ENCODE measurements at places on chromosomes 7 and 10.

- no peak for DNase-seq
These were observed 7.6 kb upstream of the RAB11FIP2 start for GRCh38 chr10:118054383-118054782.

DNA sequence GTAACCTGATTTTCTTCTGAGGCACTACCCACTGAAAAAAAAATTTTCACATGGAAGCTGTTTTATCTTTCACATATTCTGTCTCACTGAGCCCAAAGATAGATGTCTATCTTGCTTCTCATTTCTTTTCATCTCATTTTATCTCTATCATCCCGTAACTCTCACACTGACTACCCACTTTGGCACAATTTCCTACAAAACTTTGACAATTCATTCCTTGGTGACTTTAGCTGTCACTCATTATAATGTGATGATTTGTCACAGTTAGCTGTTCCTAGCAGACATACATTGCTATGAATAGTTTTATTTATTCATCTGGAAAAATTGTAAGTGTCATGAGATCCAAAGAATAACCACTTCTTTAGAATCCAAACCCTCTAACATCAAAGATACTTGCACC is 589.9 kb upstream of the TEX47 start:
- DNase-seq: no peak

- no peak for DNase-seq
These were observed 131.3 kb upstream of the ZEB1 start for GRCh38 chr10:31187607-31188210.

- DNase-seq: no peak
These were observed 39.2 kb upstream of the CTTNBP2 start for GRCh38 chr7:117912421-117912820.

DNA sequence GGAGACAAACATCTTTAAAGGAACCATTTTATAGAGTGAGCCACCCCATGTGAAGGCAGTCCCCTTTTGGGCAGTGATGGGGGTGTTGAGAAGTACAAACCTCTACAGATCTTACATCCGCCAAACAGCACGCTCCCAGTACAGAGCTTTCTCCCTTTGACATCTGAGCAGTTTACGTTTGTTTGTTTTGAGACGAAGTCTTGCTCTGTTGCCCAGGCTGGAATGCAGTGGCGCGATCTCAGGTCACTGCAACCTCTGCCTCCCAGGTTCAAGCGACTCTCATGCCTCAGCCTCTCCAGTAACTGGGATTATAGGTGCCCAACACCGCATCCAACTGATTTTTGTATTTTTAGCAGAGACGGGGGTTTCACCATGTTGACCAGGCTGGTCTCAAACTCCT is 128.9 kb downstream of the CCDC3 start:
- no peak for DNase-seq

DNA sequence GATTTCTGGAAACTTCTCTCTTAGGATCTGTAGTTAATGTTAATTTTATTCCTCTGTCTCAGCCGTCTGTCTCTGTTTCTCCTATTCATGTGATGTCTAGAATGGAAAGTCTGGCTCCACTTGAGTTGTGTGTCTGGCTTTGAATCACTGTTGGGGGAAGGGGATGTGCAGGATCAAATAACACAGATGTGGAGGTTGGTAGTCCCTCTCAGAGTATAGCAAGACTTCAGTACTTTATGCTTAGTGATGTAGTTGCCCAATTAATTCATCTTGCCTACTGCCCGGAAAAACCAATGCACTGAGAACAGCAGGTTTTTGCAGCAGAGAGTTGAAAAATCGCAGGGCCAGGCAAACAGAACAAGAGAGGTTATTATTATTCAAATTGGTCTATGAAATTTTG is 79.2 kb downstream of the PHTF2 start:
- no peak for DNase-seq

DNA sequence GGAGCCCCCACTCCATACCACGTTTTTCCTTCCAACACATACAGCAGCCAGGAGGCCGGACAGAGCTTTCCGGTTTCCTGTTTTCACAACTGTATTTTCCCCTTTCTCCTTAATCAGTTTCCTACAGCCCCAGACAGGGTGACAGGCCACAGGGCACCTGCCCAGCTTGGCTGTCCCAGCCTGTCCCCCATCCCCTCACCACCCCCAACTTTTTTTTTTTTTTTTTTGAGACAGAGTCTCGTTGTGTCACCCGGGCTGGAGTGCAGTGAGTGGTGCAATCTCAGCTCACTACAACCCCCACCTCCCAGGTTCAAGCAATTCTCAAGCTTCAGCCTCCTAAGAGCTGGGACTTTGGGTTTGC is 10.3 kb upstream of the HSPB1 start:
- DNase-seq: peak; percentile 49

- no peak for DNase-seq
These were observed 450.9 kb upstream of the VSTM2A start for GRCh38 chr7:54091322-54091721.

DNA sequence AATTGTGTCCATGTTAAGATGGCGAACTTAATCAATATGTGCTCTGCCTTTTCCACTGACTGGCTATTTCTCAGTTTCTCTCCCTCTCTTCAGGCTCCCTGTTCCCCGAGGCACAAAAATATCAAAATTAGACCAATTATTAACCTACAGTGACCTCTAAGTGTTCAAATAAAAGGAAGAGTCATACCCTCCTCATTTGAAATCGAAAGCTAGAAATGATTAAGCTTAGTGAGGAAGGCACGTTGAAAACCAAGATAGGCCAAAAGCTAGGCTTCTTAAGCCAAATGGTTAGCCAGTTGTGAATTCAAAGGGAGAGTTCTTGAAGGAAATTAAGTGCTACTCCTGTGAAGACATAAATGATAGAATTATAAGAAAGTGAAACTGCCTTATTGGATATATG is 81.1 kb upstream of the MBL2 start:
- DNase-seq: no peak

DNA sequence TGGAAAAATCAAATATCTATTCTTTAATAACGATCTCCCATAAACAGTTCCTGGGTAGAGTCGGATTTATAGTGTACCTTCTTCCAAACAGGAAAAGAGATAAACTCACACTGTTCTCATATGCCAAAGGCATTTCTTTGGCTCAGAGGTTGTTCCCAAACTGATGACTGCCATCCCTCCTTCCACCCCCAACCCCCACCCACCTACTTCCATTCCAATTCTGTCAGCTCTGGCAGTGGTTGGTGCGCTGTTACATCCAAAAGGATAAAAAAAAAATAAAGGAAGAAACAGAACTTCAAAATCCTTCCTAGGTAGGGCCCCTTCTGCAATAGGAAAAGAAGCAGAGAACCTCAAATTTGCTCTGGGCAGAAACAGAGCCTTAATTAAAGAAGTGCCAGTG is 104.7 kb downstream of the DGKI start:
- DNase-seq: no peak

DNA sequence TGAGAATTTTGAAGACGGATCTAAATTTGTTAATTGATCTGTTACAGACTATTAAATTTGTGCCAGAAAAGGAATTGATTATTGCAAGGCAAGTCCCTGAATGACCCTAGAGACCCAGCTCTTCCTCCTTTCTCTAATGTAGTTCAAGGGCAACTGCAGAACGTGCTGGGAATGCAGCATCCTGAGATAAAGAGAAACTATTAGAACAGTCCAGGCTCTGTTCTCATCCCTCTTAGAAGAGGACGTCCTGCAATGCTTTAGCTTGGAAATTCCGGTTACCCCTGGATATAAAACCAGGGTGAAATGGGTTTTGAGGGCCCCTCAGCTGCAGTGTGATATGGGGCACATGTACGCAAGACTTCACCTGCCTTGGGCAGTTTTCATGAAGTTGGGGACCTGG is 67.3 kb downstream of the PTN start:
- DNase-seq: no peak

- DNase-seq: no peak
These were observed 149.6 kb downstream of the TCF7L2 start for GRCh38 chr10:113099431-113100183.

DNA sequence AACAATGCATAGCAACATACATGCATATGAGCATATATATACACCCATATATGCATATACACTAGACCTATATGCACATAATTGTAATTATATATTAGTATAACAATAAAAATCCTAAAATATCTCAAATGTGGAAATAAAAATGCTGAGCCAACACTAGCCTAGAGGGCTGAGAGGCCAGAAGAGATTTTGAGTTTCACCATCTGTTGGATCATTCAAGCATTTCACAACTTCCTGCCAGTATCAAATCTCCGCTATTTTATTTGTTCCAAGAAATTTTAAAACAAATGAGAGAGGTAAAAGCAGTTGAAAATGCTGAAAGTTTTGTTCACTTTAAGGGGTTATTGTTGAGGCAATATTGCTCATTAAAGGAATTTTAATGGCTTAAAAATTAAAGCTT is 187.0 kb downstream of the PCDH15 start:
- no peak for DNase-seq

DNA sequence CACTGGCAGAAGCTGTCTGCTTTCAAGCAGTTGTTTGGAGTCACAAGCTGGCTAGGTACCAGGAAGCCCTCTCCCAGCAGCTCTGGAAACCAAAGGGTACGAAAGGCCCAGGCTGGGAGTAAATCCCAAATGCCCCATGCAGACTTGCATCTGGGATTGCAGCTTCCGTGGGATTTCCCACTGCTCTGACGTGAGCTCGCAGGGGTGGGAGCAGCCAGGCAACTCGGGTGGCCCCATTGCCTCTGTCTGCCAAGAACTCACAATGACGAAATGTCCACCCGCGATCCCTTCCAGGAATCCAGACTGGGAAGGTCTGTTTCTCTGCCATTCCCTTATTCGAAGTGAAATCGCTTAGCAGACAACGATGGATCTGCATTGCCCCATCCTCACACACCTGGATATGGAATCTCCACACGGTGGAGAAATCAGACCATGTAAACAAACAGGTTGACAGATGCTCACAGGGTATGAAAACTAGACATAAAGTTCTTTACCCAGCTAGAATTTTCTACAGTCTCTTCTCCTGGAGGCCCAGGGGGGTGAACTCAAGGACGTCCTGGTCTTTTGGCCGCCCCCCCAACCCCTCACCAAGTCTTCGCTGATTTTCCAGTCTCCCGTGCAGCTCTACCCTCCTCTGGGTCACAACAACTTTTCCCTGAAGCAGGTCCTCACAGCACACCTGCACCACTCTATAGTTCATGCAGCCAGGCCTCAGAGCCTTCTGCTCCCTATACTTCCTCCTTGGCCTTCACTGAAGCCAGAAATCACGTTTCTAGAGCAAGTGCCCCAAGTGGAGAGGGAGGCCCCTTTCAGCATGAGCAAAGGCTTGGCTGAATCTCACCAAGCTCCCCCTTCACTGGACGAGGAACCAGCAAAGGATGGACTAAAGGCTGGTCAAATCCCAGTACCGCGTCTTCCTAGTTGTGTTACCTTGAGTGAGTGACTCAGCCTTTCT is 20.0 kb downstream of the SH3PXD2A start:
- DNase-seq: no peak

GRCh38 chr10:3887885-3888476 is 103.0 kb upstream of the KLF6 start:
- no peak for DNase-seq
